DMS153 (cell line): ENCODE measurements at places on chromosomes 2 and 18.

- no peak for DNase-seq
Measured at GRCh38 chr2:43327119-43327518, 100.7 kb upstream of the ZFP36L2 start.

GRCh38 chr18:12314591-12315305 lies 6.7 kb downstream of the TUBB6 start:
- no peak for DNase-seq

GRCh38 chr2:231800493-231801091 lies 14.3 kb downstream of the COPS7B start:
- no peak for DNase-seq

DNA sequence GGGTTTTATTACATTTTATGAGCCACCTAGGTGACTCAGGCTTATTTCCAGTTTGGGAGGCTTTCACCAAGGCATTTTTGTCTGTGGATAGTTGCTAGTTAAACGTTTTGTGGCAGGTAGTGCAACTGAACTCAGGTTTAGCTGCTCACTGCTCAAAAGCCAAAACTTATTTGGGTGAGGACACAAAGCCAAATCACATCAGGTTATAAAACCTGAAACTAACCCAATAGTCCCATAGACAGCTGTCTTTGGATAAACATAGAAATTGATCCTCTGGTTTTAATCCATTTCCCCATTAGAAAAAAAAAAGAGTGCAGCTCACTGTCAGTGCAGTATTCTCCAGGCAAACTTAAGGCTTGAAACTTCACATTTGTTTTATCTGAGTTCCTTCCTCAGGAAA lies 362.6 kb upstream of the TFPI start:
- DNase-seq = no peak

GRCh38 chr2:120602251-120602650 lies 133.4 kb upstream of the GLI2 start:
- no peak for DNase-seq

- DNase-seq = peak; percentile 28
Measured at GRCh38 chr2:160076914-160077313, 14.5 kb upstream of the PLA2R1 start.

DNA sequence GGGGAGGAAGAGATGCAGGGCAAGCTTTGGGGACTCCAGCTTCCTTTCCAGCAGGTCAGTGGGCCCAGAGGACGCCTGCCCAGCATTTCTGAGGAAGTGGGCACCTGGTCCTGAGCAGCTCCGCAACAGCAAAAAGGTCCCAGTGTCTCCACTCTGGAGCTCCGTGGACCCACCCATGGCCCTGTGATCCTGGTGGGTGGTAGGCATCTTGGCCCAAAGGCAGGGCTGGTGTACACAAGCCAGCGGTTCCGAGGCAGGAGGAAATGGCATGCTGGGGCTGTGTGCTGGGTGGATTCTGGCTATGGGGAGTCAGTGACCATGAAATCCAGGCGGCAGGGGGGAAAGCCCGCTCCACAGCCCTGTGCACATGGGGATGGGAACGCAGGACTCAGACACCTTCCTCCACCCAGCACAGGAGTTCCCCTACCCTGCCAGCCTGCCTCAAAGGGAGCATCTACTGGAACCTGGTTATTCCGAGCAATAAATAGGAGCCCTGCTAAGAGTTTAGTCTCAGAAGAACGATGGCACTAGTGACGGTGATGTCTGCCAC lies 206.0 kb downstream of the GLI2 start:
- no peak for DNase-seq

DNA sequence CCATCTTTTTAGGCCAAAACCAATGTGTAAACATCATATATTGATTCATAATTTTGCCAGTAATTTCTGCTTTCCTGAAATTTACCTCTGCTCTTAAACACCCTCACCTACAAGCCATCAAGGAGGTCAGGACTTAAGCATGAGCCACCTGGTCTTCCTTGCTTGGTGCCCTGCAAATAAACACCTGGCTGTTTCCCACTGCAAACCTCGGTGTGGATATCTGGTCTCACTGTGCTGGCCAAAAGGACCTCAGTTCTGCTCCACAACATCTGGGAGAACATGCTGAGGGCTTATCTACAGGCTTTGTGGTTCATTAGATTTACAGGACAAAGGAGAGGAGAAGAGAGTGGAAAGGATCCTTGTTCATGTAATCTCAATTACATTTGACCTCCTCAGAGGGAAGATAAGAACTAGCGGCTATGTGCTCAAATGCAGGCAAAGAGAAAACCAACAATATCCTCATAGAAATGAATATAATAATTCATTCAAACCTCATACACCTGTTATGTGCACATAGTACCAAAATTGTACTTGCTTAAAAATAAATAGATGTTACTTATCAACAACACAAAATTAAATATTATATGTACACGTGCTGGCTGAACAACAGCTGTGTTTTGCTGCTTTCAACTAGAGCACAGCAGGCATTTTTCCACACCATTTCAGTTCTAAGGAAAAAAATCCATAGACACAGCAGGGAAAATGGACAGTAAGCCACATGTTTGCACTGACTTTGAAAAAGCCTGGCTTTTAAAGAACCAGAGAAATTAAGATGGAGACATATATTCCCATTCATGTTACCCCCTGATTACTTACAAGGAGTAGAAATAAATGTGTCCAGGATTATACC lies 465.1 kb downstream of the LPIN1 start:
- no peak for DNase-seq

GRCh38 chr18:61574665-61575064 lies 241.4 kb downstream of the CDH20 start:
- no peak for DNase-seq

DNA sequence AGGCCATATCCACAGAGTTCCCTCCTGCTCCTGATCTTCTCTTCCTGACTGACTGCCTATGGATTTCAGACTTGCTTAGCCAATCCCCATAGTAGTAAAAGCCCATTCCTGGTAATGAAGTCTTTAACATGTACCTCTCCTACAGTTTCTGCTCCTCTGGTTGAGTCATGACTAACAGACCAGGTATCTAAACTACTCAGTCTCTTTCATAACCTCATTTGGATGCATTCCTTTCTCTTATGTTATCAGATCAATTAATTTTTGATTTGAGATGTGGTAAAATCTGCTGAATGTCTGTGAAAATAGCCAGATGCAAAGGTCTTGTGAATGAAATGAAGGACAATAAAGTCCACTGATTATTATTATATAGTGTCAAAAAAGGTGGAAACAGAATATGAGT lies 198.0 kb downstream of the NBAS start:
- DNase-seq = no peak

DNA sequence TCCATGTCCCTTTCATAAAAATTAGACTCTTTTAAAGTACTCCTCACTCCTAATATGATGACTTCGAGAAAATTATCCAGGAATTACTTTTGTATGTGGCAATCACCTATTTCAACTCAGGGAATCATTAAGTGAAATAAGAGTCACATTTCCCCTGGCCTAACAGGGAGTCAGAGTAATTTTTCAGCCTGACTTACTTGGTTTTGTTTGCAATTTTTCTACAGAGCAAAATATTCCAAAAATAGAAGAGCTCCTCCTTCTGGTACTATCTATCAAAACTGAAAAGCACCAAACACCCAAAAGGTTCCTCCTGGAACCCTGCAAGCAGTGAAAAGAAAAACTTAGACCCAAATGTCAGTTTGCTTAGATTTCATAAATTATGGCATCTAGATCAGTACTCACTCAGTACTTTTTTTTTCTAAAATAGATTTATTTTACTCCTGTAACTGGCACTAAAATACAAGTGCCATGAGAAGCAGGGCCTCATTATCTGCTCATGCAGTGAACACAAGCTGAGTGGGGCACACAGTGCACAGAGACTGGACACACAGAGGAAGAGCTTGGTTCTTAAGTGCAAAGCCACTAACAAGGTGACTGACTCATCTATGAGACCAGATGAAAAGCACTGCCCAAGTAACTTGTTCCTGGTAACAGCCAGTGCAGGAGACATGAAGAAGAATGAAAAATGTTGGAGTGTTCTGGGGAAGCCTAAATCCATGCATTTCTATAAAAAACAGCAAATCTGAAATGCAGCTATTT lies 28.7 kb downstream of the ACAA2 start:
- no peak for DNase-seq

GRCh38 chr18:48408727-48409590 lies at the start of gene ZBTB7C:
TSS of gene ZBTB7C (minus strand) at chr18:48409383.
- peak; percentile 6 for DNase-seq

DNA sequence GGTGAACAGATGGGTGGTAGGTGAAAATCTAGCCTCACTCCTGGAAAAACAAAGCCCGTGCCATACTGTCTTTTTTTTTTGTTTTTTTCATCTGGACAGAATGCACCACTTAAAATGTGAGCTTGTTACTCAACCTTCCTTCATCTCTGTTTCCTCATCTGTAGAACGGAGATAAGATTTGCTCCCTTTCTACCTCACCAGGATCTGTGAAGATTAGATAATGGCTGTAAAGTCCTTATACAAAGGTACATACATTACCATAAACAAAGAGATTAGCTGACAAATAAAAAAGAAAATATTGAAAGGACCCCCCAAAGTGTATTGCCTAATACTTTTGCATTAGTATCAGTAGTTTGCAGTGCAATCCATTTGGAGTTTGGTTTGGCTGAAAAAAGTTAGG lies 75.4 kb upstream of the ZEB2 start:
- DNase-seq = no peak

GRCh38 chr18:4351005-4351404 lies 104.1 kb downstream of the DLGAP1 start:
- no peak for DNase-seq

DNA sequence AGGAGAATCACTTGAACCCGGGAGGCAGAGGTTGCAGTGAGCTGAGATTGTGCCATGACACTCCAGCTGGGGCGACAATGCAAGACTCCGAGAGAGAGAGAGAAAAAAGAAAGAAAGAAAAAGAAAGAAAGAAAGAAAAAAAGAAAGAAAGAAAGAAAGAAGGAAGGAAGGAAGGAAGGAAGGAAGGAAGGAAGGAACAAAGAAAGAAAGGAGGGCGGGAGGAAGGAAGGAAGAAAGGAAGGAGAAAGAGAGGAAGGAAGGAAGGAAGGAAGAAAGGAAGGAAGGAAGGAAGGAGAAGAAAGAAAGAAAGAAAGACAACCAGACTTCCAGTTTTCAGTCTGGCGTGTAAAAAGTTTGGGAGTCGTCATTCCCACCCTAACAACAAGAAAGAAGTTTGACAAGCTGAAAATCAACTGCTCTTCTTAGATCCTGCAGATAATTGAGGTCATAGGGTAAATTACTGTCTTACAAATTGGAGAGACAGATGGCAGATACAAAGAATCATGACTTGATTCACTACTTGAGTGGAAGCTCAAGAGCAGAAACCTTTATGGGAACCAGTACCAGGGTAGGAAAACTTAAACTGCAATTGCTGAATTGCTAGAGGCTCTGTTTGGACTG lies 15.1 kb upstream of the CYP27C1 start:
- DNase-seq = no peak

DNA sequence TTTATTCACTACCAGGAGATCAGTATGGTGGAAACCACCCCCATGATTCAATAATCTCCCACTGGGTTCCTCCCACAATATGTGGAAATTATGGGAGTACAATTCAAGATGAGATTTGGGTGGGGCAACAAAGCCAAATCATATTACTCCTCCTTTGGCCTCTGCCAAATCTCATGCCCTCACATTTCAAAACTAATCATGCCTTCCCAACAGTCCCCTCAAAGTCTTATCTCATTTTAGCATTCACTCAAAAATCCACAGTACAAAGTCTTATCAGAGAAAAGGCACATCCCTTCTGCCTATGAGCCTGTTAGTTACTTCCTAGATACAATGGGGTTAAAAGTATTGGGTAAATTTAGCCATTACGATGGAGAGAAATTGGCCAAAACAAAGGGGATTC lies 989.5 kb upstream of the CNTNAP5 start:
- DNase-seq = no peak

DNA sequence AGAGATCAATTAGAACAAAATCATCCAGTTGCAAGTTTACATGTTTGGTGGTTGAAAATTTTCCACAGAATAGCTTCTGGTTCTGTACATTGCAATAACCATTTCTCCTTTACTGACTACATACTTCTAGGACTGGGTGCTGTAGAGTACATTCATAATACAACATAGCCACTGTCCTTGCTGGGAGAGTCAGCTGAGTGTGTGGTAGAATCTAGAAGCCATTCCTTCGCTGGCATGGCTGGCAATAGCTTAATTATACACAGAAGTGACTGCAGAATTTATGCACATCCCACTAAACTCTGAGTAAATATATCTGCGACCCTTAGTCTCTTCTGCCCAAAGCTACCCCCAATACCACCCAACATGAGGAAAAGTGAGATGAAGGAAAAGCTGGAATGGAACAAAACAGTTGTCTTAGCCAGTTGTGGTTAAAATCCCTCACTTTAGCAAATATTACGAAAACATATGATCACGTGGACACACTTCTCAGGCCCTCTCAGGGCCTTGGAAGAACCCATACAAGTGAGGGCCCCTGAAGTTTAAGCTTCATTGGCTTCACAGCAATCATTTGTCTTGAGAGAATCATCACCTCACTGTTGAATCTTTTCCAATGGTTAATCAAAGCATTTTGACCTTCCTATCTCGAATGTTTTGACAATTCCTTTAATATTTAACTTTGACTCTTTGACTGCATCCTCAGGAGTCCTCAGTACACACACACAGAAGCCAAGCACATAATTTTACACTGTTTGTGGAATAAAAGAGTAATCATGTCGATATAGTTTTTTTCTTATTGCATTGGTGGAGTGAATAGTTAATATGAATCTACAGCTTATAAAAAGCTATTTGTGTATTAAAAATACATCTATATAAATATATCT lies 225.1 kb downstream of the ZNF385B start:
- no peak for DNase-seq

DNA sequence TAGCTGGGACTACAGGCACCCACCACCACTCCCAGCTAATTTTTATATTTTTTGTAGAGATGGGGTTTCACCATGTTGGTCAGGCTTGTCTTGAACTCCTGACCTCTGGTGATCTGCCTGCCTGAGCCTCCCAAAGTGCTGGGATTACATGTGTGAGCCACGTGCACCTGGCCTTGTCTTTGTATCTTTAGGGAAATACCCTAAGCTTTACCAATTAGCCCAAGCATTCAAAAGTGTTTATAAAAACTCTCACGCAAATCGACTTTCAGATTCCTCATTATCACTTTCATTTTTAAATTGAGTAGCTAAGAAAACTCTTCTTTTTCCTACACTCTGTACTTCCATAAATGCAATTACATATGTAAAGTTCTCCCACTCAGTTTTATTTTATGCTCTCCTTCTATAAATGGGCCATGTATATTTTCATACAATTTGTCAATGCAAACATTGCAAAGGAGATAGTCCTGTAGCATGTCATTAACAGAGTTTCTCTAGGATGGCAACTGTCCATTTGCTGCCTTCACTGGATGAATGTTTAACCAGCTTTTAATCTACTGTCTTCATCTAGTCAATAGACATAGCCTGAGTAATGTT lies 326.2 kb upstream of the LRATD1 start:
- no peak for DNase-seq
